ENCODE measurements at places on chromosomes 7 and 10. TPM values are rescaled to one million over a fixed set of nuclear protein-coding genes. Genes with fewer than 3 reads are reported as not detected.

DNA sequence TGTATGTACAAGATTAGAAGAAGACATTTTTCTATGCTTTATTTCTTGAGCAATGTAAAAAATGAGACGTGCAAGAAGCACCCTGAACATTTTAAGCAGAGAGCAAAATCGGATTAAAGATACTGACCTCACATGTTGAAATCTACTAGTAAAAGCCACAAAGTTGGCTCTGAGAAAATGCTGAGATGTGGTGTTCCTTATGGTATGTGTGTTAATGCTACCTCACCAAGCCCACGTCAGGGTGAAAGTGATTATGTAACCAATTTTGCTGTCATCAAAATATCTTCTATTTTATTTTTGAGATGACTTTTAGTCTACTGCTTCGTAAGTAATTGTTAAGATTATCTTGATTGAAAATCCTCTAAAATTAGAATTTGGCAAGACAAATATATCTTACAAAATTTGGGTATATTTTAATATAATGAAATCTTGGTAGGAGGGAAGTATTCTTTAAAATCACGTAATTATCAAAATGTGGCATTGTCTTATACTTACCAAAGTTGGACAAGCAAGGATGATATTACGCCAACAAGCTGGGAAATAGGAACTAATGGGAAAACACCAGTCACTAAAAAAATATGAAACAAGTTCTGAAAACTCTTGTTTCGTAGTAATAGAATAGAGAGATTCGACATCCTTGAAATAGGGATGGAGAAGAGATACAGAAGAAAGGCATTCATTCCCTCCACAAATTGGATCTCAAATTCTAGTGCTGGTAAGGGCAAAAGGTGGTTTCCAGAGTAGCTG, 5.8 kb downstream of the ADO start:
- no peak for DNase-seq

Gene PHYHIPL
- 15.9 TPM for polyA plus RNA-seq

Gene CCZ1B
- 86.6 TPM for polyA plus RNA-seq

DNA sequence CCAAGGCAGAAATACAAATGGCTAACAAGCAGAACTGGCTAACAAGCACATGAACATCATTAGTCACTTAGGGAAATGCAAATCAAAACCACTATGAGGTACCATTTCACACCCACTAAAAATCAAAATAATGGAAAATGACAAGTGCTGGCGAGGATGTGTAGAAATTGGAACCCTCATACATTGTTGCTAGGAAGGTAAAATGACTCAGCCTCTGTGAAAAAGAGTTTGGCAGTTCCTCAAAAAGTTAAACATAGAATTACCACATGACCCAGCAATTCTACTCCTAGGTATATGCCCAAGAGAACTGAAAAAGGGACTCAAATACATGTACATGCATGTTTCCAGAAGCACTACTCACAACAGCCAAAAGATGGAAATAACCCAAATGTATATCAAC, 52.8 kb upstream of the ANAPC16 start:
- DNase-seq: no peak

GRCh38 chr7:23247046-23247602, 549 bp downstream of the GPNMB start:
- no peak for DNase-seq
